Umbilical cord (tissue), 2 donors: ENCODE measurements at places on chromosomes 1 and 21. TPM values are rescaled to one million over a fixed set of nuclear protein-coding genes. Genes with fewer than 3 reads are reported as not detected.

- no peak for DNase-seq
Observed at GRCh38 chr1:214567481-214567980, 16.1 kb upstream of the PTPN14 start.

The KCND3 gene
- 10.6 TPM for total RNA-seq

GRCh38 chr1:66312271-66312990 is 221.5 kb upstream of the SGIP1 start:
- DNase-seq: no peak

The OR14K1 gene
- total RNA-seq: not detected

The SPATA1 gene
- total RNA-seq: 4.8 TPM

The PRAMEF7 gene
- total RNA-seq: not detected

- DNase-seq: no peak
Observed at GRCh38 chr1:52917156-52917555, 4.4 kb downstream of the ECHDC2 start.

The ARHGAP30 gene
- total RNA-seq: 4.6 TPM

DNA sequence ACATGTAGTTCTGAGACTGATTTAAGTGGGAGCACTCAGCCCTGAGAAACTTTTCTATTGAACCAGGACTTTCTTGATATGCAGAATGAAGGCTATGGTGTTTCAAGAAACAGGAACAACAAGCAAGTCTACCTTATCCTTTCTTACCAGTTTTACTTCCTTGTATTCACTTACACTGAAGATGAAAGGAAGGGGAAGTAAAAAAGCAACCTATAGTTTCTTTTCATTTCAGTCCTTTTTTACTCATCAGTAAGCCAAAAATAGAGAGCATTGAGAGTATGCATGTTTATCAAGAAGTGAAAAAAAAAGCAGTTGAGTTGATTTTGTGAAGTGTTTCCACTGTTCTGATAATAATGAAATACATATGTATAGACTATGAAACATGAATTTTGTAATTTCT is 1010.3 kb downstream of the AMY1C start:
- DNase-seq: peak; percentile 8
